Fibroblast of skin of scalp (primary cell): ENCODE measurements at places on chromosomes 4 and X.

- DNase-seq: no peak
Observed at GRCh38 chr4:54192811-54193210, 36.3 kb upstream of the PDGFRA start.

DNA sequence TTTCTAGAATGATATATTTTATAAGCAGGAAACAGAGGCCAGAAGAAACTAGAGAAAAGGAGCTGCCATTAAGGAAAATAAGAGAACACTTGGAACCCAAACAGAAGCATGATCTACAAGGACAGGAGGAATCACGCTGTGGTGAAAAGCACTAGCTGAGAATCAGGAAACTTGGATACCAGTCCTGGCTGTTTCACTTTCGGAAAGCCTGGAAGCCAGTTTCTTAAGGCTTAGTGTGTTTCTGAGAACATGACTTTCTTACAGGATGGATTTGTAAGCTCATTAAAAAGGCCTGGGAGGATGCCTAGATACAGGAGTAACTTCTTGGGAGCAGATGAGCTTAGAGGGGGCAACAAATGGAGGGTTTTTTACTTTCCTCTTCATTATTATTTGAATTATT is 36.9 kb downstream of the TLL1 start:
- DNase-seq: no peak

- no peak for DNase-seq
Observed at GRCh38 chr4:159049780-159050375, 53.0 kb upstream of the RAPGEF2 start.

DNA sequence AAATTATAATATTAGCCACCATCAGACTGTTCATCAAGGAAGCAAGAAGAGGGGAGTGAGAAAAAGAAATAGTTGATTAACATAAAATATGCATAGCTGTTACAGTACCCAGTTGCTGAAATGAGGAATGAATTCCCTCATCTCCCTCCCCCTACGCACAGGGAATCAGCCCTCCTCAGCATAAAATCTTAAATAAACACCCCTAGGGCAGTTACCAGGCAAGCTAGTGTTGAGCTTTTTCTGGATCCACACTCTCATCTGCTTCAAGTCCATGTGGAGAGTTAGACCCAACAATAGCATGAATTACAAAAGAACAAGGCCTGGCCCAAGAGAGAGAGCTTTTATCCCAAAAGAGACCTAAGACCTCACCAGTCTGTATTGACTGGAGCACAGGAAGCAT is 19.0 kb upstream of the SYTL4 start:
- no peak for DNase-seq

DNA sequence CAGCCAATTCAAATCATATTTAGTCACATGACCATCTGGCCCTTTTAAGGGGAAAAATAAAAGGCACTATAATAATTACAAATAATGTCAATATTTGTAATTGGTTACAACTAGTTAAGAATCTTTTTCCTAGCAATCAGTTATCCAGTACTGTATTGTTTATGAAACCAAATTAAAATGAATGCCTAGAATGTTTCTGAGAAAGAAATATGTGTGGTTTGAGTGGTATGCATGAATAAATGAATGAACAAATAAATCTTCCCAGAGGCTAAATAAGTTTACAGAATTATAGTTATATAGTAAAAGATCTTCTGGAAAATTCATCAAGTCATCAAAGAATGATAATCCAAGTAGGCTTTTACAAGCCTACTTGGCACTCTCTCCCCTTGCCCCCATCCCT is 55.8 kb upstream of the F8A3 start:
- peak; percentile 6 for DNase-seq

DNA sequence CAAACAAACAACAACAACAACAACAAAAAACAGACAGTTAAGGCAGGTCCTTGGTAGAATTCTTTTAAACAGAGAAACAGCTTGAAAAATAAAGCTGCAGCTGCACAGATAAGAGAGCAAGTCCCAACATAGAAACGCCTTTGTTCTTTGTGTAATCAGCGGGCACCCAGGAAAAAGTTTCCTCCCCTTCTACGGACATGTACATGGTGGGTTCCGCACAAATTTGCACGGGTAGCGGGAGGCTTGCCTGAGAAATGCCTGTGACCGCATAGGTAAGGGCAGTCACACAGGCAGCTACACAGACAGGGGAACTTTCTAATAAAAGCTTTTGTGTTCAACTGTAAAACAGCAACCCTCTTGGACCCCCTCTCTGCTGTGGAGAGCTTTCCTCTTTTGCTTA is 25.7 kb upstream of the CT47A1 start:
- DNase-seq: no peak

GRCh38 chr4:176376032-176376614 is 56.4 kb downstream of the SPCS3 start:
- peak; percentile 26 for DNase-seq

GRCh38 chrX:68261060-68261672 is 172.1 kb downstream of the OPHN1 start:
- peak; percentile 26 for DNase-seq

DNA sequence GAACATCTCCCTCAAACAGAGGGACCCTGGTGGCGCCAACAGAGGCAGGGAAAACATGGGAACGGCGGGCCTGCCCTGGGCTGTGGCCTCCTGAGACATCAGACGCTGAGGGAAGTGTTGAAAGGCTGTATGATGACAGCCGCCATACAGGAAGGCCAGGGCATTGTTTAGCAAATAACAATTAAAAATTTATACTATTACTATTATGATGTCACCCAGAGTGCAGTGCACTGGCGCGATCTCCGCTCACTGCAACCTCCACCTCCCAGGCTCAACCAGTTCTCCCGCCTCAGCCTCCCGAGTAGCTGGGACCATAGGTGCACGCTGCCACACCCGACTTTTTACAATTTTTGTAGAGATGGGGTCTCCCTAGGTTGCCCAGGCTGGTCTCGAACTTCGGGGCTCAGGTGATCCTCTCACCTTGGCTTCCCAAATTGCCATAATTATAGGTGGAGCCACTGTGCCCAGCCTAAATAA is 54.6 kb downstream of the CPZ start:
- no peak for DNase-seq

DNA sequence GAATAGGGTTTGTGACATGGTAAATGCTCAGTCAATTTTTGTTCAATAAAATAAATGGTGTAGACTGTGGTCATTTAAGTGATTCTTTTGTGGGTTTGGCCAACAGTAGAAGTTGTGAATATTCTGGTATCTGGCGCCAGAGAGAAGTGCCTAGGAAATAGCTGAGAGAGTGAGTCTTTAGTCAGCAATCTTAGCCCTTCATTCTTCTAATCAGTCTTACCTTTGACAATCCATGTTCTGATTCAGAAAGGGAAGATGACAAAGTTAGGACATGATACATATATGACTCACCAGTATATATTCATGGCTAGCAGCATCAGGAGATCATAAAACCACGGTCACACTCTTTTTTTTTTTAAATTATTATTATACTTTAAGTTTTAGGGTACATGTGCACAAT is 141.8 kb upstream of the PCDH18 start:
- DNase-seq: peak; percentile 68

GRCh38 chr4:118353534-118354030 is 779 bp upstream of the PRSS12 start:
- DNase-seq: no peak

DNA sequence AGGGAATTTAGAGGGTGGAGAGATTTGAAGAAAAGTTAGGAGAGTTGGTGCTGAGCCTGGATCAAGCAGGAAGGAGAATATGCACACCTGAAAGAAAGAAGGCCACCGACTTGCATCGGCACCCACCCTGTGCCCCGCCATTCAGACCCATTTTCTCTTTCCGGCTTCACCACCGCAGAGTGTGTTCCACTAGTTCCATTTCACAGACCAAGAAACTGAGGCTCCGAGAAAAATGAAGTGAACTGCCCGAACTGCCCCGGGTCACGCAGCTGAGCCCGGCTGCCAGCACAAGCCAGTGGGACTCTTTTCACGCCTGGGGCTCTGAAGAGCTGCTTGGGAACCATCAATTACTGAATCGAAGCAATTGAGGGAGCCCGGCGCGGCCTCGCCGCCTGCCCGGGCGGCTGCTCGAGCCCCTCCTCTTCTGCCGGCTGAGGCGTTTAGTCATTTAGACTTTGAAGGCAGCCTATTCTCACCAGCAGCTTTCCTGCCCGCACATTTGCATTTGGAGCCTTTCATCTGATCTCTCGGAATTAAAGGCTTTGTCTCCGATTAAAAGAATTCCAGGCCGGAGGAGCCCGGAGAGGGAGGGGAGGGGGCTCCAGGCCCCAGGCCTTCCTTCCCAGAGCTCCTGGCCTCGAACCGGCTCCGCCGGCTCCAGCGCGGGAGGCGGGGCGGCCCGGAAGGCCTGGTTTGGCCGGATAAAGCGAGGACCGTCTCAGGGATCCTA is 140.2 kb upstream of the PJA1 start:
- DNase-seq: no peak

GRCh38 chr4:40323866-40324265 is 11.3 kb upstream of the CHRNA9 start:
- no peak for DNase-seq

DNA sequence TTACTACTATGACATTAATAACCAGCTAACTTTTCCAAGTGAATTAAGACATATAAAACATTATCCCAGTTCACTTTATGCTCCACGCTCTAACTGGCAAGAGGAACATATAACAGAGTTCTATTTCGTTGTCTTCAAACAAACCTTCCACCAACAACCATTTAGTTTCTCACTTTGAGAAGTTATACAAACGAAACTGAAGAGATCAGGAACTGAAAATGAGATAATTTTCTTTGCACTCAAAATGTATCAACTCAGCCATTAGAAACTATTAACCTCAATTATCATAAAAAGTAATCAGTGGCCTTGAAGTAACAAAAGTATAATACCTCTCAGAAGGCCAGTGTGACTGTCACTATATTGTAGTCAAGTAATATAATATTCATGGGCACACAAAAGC is 70.1 kb downstream of the CHM start:
- DNase-seq: no peak

DNA sequence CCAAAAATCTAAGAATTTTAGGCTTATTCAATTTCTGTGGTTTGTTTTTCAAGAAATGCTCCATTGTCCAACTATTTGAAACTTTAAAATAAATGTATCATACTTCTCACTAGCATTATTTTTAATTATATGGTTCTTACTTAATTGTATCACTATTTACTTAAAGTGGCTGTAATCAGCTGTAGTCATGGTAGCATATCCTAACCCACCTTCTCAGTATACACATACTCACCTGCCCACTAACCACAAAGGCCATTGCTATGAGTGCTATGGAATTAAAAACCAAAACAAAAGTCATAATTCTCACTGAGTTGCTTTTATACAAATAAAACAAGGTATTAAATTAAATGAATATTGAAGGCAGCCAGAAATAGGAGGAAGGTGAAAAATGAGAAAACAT is 5.0 kb downstream of the FBXO8 start:
- no peak for DNase-seq

- no peak for DNase-seq
Observed at GRCh38 chrX:140799216-140799615, 89.7 kb downstream of the LINC00632 start.

GRCh38 chr4:48234575-48234974 is 35.1 kb downstream of the TEC start:
- no peak for DNase-seq
